ENCODE measurements at places on chromosomes 2 and 18.

GRCh38 chr18:36454245-36454644 lies 156.7 kb downstream of the FHOD3 start:
- peak; percentile 59 for DNase-seq

DNA sequence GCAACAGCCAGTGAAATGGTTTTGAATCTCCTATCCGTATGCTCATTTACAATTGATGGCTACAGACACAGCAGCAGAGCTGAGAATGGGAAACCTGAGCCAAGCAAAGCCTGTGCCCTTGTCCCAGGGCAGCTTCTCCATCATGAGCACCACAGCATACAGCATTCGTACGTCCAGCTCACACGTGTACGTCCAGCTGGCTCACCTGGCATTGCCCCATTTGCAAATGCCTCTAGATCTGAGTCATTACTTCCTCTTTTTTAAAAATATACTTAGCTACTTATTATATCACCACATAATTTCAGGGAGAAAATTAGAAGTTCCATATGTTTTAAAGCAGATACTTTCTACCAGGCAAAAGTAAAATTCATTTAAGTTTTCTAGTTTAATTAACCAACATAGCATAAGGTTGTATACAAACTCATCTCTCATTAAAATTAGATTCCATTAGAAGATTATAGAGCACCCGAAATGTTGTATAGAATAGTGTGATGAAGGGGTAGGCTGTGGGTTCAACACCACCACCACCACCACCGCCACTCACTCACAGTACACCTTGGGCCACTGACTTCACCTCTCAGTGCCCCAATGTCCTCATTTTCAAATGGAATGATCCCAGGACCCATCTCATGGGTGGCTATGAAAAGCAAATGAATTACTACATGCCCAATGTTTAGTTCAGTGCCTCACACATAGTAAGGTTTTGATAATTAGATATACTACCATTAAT lies 31.4 kb upstream of the TMEM177 start:
- no peak for DNase-seq

DNA sequence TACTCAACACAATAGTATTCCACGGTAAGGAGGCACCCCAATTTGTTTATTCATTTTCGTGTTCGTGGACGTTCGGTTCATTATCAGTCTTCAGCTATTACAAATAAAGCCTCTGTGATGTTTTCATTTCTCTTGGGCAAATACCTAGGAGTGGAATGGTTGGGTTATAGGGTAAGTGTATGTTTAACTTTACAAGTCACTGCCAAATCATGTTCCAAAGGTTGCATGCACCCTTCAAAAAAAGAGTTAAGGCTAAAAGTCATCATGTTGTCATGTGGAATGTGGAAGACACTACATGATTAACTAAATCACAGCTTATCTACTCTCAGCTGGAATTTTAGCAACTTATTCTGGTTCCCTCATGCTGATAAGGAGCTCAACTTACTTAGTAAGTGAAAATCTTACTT lies 15.8 kb downstream of the INO80C start:
- no peak for DNase-seq

GRCh38 chr2:69762513-69763494 lies 20.9 kb downstream of the ANXA4 start:
- DNase-seq: no peak

DNA sequence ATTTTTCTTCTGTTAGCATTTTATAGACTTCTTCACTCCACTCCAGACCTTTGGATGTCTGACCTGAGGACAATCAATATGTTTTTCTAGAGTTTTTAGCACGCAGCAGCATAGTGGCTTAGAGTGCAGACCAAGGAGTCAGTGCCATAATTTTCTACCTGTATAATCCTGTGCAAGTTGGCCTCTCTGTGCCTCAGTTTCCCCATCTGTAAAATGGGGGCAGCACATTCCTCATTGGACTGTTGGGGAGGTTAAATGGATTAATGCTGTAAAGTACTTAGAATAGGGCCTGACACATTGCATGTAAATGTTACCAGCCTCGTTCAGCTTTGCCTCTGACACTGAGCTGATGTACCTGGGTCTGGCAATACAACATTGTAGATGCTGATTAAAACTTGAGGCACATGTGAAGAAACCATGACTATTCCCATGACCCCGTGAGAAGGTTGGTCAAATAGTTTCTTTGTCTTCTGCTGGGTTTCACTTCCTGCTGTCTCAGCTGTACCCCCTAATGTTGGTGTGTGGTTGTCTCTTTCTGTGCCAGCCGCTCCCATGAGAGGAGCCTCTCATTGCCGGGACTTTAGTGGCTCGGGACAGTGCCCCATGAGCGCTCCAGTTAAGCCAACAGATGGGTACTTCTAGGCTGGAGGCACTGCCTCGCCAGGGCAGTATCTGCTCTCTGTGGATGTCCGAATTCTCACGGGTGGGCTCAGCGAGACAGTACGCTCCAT lies 125.3 kb downstream of the SH3RF3 start:
- no peak for DNase-seq

- no peak for DNase-seq
Measured at GRCh38 chr2:164495491-164496223, 125.6 kb downstream of the GRB14 start.

DNA sequence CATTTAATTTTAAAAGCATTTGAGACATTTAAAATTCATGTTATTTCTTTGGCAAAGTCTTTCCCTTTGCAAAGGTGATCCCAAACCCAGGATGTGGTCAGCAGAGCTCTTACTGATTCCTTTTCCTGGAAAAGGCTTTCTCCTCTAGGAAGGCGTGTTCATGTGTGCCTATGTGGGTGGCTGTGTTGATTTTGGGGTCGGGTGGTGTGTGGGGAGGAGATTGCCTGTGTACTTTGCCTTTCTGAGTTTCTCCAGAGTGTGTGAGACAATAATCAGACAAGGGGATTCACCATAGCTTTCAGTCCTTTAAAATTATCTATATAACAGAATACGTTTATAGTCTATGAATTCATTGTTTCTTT lies 173.2 kb downstream of the SOCS6 start:
- DNase-seq: no peak

DNA sequence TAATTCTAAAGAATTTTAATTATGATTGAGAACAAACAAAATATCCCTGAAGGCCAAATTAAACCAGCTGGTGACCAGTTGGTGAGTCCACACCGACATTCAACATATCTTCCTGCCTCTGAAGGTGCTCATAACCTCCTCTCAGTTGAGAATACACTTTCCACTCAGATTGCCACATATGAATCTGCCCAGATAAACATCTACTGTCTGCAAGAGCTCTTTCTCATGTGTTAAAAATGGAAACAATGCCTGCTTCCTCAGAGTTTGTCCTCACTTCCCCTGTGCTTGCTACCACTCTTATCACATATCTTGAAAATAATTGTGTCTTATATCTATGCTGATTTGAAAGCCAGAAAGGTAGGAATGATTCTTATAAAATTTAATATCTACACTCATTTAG lies 177.7 kb upstream of the GULP1 start:
- DNase-seq: no peak

DNA sequence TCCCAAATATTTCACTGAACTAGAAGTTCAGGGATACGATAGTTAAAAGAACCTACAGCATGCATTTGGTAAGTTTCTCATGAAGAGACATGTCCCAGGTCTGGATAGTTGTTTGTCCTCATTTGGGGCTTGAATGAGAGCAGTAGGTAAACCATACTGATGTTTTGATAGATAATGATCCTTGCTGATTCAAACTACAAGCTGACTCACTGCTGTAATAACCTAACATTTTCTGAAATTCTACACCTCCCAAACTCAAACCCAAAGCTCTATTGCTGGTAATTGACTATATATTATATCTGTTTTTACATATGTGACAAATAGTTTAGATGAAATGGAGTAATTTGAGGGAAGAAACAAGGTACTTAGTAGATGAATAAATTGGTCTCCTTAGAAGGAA lies 154.1 kb upstream of the BOD1L2 start:
- DNase-seq: no peak

DNA sequence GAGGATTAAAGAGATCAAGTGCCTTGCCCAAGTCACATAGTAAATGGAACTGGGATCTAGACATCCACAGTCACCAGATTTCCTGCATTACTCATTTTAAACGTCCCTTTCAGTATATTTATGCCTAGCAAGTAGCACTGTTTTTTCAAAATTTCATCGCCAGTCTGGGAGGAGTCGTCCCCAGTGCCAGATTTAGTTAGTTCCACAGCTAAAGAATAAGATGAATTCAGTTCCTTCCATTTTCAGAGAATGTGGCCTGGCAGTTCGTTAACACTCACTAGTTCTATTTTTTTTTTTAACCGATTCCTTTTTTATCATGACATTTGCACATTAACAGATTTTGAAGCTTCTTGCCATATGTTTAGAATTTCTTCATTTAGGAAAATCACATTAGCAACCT lies 11.2 kb downstream of the GRP start:
- DNase-seq: no peak

- DNase-seq: no peak
Measured at GRCh38 chr2:10422251-10422650, 25.9 kb downstream of the ODC1 start.

DNA sequence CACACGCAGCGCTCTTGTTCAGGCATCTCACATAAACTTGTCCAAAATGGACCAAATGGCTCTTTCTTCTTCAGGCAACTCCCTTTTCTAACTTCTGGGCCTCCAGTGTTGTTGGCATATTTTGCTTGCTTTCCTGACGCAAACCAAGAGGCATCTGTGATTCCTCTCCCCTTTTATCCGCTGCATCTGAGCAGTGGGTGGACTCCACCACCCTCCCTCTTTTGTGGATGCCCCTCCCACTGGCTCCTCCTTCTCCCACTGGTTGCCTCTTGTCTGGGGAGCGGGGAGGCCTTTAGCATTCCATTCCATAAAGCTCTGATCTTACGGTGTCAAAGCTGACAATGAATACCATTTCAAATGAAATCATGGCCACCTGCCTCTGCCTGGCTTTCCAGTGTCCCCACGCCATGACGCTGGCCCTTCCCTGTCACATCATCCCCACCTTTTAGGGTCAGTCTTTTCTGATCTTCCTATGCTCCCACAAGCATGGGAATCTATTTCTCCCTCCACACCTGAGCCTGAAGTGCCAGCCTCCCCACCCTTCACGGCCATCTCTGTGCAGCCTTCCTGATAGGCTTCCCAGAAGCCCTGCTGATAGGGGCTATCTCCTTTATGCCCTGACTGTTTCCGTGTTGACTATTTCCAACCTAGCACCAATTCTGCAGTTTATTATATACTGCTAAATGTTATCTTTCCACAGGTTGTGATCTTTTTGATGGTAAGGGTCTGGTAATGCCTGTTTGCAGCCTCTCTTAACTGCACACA lies 51.5 kb downstream of the RPL37A start:
- no peak for DNase-seq

- DNase-seq: no peak
Measured at GRCh38 chr2:187493877-187494568, 46.0 kb upstream of the CALCRL start.

DNA sequence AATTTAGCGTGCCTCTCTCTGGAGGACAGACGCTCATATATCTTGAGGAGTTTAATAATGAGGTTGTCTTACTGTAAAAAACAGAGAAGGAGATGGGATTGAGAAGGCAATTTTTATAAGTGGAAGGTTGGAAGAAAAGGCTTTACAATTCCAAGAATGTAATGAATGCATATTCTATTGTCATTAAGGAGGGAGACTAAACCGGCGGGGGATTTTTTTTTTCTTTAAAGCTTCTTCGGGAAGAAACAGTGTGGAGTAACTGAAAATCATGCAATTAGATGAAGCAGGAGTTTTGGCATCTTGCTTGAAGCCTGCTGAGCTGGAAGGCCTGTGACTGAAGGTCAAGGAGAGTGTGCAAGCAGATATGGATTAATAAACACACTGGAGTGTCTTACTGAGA lies 124.4 kb downstream of the HRH4 start:
- DNase-seq: no peak

GRCh38 chr2:58917596-58917995 lies 676.5 kb upstream of the FANCL start:
- no peak for DNase-seq

DNA sequence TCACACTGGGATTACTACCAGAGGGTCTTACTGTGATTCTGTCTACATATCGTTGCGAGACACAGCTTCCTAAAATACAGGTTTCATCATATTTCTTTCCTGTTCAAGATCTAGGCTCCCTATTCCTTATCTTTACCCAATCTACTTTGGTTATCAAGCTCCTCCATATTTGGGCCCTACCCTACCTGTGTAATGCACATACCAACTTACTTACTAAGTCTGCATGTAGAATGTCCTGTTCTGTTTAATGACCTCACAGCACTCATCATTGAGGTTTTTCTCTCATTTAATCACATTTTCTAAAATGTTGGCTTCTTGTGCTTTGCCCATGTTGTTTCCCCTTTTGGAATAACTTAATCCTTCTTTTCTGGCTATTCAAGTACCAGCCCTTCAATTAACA lies 551.1 kb downstream of the ZEB2 start:
- DNase-seq: no peak

DNA sequence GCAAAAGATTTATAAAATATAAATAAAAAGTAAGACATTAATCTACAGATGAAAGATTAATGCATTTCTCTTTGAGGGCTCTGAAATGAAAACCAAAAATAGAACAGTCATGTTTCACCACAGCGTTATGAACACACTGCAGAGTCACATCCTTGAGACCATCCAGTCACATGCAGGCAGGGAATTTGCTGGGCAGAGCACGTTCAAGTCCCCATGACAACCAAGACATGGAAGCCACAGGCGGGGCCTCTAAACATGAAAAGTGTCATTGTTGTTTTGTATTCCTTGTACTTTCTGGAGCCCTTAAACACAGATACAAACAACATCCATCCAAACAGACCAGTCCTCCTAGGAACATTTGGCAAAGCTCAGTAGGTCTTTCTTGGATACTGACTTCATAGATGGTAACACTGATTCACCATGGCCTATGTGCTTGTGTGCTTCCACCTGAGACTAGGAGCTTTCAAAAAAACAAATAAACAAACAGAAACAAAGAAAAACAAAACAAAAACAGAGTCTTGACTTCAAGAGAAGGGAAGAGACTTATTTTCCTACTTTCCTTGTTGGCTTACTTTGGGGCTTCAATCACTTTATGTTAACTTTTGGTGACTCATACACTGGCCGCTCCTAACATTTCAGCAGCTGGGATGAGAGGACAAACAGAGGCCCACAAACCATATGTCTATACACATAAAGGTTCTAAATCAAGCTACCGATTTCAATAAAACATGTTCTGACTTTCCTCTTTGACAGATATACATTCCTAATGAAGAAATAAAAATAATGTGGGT lies 99.5 kb upstream of the CCDC85A start:
- no peak for DNase-seq

DNA sequence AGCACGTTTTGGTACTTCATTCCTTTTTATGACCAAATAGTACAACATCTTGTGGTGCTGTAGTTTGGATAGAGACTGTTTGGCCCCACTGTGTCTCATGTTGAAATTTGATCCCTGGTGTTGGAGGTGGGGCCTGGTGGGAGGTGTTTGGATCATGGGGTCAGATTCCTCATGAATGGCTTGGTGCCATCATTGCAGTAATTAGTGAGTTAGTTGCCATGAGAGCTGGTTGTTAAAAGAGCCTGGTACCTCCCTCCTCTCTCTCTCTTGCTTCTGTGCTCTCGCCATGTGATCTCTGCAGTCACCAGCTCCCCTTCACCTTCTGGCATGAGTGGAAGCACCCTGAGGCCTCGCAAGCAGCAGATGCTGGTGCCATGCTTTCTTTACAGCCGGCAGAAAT lies 50.9 kb downstream of the NCAPH start:
- DNase-seq: no peak

- no peak for DNase-seq
Measured at GRCh38 chr2:20594957-20595356, 55.9 kb downstream of the HS1BP3 start.

All from NCI-H510A treated with DMSO at 0.1 percent for 48 hours (cell line).